ENCODE measurements at places on chromosomes 16 and 17.

DNA sequence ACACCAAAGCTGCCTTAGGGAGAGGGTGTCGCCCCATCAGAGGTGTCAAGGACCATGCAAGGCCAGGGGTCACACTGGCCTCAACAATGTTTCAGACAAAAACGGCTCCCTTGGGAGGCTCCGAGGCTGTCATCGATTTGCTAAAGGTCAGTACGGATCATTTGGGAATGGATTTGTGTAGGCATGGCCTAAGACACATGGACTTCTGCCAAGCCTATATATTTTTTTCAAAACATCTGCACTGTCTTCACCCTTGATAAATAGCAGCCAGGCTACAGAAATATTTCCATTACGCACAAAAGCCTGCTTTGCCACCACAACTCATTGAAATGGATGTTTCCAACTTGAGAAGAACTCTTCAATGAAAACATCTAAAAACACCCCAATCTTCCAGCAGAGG, 10.3 kb downstream of the CUEDC1 start:
- DNase-seq: no peak

DNA sequence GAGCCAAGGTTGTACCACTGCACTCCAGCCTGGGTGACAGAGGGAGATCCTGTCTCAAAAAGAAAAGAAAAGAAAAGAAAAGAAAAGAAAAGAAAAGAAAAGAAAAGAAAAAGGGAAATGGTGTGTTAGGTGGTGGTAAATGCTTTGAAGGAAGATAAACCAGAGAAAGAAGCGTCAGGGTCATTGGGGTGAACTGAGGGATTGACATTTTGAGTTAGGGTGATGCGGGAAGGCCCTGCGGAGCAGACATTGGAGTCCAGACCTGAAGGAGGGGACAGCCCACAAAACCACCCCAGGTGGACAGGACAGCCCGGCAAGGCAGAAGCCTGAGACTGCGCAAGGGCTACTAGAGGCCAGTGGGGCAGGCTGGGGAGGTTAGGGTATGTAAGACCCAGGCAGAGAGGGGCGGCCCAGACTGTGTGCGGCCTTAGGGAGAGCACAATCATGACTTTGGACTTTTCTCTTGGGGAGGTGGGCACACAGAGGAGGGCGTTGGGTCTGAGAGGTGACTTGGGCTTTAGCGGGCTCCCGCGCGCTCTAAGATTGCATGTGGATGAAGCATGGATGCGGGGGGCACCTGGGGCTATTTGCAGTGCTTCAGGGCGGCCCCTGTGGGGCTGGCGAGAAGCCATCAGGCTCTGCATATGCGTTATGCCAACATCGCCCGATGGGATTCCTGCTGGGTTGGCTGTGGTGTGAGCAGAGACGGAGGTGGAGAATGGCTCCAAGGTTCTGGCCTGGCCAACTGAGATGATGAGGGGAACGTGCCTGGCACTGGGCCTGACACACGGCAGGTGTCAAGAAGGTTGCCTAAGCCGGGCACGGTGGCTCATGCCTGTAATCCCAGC, 3.3 kb upstream of the GAA start:
- no peak for DNase-seq

GRCh38 chr16:12289175-12290063, 312.9 kb downstream of the SNX29 start:
- DNase-seq: no peak

DNA sequence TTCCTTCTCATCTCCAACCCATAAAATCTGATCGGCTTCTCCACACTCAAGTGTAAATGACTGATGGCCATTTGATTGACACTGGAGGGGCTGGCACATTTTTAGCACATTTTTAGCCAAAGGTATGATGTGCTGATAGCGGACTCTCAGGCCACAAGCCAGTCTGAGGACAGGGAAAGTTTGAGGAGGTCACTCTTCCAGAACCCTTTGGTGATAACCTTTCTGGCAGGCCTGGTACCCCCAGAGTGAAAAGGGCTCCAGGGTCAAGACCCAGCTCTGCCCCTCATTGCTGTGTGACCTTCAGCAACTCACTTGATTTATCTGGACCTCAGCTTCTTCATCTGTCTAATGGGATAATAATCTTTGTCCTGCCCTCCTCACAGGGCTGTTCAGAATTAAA, 1.7 kb upstream of the NLRC5 start:
- no peak for DNase-seq

DNA sequence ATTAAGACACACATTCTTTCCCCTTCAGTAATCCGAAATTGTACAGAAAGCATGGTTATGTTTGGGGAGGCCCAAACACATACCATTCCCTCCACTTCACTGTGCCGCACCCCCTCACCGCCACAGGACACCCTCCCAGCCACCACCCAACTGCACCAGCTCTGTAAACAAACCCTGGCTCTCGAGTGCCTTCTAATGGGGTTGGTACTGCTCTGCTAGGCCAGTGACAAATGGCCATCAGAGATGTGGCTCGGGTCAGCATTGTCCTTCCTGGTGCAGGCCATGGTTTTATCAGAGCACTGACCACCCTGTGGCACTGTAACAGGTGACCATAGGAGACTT, 24.0 kb upstream of the SREBF1 start:
- DNase-seq: no peak

- DNase-seq: no peak
Measured at GRCh38 chr17:9893411-9894012, 11.6 kb downstream of the RCVRN start.

- DNase-seq: no peak
Measured at GRCh38 chr17:69684251-69684650, 269.8 kb downstream of the MAP2K6 start.
